ENCODE measurements at places on chromosomes 1 and 21.

- no peak for DNase-seq
Observed at GRCh38 chr1:242178924-242179708, 180.2 kb upstream of the MAP1LC3C start.

GRCh38 chr1:109762039-109762585 lies 1.6 kb downstream of the EPS8L3 start:
- DNase-seq = no peak

- DNase-seq = no peak
Observed at GRCh38 chr1:155801149-155801548, 55.9 kb downstream of the GON4L start.

DNA sequence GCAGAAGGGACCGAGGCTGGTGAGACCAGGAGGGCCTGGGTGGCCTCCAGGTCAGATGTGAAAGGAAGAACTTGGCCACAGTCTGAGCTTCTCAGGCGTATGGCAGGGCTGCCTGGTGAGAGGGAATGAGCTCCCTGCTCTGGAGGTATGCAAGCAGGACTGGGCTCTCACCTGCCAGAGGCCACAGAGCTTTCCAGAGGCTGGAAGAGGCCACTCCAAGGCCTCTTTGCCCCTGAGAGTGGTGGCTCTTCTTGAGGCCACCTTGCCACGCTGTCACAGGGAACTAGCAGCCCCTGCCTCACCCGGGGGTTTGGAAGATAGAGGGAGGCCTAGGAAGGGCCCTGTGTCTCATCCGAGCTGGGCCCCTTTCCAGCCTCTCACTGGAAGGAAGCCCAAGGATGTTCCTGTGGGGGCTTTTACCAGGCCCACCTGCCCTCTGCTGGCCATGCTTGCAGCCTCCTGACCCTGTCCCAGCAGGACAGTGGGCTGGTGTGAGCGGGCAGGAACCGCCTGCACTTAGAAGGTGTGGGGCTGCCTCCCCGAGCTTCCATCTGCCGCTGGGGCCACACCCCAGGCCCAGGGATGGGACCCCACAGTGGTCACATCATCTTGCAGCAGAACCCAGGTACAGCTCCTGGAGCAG lies 10.0 kb downstream of the PCSK9 start:
- no peak for DNase-seq

GRCh38 chr1:221696718-221697461 lies 45.0 kb downstream of the DUSP10 start:
- DNase-seq = no peak

DNA sequence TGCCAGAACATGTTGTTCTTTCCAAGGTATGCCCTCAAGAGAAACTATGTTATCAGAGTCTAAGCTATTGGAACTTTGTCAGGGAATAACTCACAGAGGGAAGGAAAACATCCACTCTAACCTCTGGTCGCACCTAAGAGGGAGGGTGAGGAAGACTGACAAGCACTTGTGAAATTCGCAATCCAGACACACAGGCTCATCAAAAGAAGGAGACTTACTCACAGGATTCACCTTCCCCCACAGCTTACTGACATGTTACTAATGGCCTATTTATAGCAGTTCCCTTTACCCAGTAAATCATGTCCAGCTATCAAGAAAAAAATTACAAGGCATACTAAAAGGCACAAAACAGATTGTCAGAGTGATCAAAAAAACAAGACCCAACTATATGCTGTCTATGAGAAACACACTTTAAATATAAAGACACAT lies 36.9 kb downstream of the WDR64 start:
- DNase-seq = no peak

DNA sequence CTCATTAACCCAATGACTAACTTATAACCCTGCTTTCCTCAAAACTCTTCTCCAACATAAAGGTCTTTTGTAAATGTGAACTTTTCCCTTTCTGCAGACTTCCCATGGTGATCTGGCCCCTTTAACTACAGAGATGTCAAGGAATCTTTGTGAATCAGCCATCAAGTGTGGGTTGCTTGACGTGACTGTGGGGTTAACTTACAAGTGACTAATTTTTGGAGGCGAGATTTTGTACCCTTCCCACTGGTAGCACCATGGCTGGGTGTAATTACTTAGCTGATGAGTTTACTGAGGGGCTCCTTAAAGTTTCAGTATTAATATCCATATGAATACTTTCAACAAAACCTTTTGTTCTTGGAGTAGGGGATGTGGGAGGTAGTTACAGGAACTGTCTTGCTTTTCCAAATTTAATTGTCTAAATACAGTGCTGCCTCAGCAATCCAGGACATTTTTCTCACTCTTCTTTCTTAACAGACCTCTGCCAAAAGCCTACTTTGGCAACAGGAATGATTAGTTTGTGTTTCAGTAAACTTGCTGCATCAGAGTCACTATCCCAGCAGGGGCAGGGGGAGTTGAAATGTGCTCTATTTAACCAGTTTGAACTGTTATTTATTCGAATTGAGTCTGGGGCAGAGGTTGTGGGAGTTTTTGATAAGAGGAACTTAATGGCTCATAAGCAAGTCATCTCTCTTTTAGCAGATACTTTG lies 217.3 kb upstream of the FGGY start:
- no peak for DNase-seq

GRCh38 chr1:226695335-226695900 lies 43.7 kb downstream of the ITPKB start:
- no peak for DNase-seq

- DNase-seq = no peak
Observed at GRCh38 chr1:24164004-24164403, 21.1 kb upstream of the IL22RA1 start.

GRCh38 chr1:20786253-20787028 lies 666 bp downstream of the HP1BP3 start:
- peak; percentile 98 for DNase-seq

GRCh38 chr1:116182019-116182714 lies 71.0 kb downstream of the MAB21L3 start:
- no peak for DNase-seq

GRCh38 chr1:59186656-59187055 lies 110.2 kb upstream of the FGGY start:
- DNase-seq = peak; percentile 31

DNA sequence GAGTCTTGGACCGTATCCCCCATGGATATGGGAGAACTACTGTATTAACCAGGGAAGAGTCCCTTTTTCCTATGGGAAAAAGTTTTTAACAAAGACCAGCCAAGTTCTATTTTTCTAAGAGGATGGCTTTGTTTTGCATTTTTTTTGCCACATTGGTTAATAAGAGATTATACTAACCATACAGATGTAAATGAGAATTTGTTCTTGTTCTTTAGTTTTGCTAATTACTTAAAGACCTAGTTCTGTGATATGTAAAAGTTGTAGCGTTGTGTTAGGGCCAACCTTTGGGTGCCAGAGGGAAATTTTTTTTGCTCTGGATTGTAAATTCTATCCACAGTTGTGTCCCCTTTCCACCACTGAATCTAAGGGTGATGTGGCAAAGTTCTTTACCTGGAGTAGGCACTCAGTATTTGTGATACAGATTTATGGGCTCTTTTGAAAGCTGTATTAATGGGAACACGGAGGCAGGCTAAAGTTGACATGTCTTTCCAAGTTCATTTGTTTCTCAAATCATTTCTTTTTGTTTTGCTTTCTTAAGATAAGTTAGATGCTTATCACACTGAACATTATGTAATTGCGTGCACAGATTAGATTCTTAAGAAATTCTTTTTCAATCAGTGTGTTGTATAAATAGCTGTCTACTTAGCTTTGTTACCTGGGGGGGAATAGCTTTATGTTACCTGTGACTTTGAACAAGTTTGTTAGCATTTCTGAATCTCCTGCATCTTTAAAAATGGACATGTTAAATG lies 2.9 kb downstream of the SOAT1 start:
- DNase-seq = no peak

- DNase-seq = no peak
Observed at GRCh38 chr21:29538115-29538514, 239.4 kb downstream of the BACH1 start.

GRCh38 chr1:91596474-91596873 lies 95.8 kb downstream of the CDC7 start:
- DNase-seq = no peak

GRCh38 chr1:228109962-228110488 lies 926 bp upstream of the MRPL55 start:
- DNase-seq = peak; percentile 76

GRCh38 chr1:246934765-246935164 lies 3.0 kb upstream of the AHCTF1 start:
- DNase-seq = no peak

DNA sequence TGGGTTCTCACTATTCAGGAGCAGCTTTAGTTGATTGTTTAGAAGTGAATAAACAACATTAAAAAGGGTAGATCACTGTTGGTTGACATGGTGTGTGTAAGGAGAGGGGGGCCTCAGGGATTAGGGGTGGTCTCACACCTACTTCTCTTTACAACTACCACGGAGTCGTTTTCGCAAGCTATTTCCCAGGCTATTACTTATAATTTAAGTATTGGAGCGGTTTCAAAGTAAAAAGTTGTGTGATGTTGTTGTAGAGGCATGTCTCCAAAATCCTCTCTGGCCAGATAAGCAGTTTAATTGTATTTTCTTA lies 1.3 kb downstream of the GPSM2 start:
- no peak for DNase-seq

DNA sequence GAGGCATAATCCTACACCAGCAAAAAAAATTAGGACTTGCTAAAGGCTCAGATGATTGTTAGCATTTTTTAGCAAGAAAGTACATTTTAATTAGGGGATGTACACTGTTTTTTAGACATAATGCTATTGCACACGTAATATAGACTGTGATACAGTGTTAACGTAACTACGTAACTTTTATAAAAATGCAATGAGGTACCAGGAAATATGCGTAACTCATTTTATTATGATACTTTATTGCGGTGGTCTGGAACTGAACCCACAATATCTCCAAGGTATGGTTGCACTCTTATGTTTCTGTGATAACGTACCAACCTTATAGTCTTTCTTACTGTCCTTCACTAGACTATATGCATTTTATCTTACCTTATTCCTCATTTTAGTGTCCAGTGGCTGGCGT lies 62.8 kb upstream of the B3GALT2 start:
- no peak for DNase-seq

DNA sequence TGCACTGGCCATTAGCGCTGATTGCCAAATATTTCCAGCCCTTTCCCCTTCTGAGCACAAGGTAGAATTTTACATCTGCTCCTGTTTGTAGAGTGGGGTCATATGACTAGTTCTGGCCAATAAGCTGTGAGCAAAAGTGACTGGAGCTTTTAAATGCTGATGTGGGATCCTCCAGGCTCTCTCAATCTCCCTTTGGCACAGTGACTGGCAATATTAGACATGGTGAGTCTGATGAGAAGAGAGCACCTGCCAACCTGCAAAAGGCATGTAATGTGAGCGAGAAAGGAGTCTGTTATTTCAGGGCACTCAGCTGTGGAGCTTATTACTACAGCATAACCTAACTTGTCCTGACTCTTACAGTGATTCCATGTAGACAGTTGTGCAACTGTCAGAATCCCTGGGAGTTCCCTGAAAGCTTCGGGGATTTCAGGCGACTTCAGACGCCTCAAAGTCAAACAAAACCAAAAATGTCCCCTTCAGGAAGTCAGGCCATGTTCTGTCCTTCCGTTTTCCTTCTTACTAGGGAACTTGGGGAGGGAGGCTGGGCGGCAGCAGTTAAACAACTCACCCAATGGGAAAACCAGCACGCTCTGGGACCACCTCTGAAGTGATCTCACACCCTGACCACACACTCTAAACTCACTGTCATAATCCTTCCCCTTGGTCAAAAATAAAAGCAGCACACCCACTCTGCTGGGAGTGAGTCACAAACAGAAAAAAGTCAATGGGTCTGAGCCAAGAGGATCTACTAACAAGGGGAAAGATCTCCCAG lies 3.6 kb upstream of the RASSF5 start:
- DNase-seq = peak; percentile 93

DNA sequence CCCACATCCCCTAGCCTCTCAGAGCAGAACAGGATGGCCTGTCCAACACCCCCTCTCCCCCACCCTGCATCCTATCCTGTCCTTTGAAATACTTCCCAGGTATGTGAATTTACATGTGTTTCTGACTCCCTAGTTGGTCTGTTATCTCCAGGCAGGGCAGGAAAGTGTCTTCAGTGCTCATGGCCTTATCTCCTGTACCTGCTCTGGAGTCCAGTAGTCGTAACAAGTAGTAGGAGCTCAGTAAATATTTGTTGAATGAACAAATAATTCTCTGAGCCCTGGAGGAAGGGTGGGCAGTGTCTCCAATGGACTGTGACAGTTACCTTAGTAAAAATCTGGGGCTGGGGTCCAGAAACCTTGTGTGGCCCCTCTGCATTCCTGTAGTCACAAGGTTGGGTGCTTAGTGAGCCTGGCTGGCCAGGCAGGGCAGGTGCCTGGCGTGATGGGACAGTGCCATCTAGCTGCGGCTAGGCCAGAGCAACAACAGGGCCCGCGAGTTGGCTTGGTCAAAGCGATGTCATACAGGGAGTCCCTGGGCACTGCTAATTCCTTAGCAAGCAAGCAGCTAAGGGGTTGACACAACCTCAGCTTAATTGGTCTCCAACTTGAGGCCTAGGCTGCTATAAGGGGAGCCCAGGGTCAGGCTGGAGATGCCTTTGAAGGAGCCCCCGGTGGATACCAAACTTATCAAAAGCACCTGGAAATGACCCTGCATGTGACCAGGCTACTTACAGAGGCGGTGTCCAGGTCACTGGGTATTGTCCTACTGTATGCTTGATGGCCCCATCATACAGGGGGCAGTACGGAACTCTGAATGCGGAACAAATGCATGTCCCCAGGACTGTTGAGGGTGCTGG lies 89.0 kb upstream of the PPM1J start:
- peak; percentile 52 for DNase-seq

DNA sequence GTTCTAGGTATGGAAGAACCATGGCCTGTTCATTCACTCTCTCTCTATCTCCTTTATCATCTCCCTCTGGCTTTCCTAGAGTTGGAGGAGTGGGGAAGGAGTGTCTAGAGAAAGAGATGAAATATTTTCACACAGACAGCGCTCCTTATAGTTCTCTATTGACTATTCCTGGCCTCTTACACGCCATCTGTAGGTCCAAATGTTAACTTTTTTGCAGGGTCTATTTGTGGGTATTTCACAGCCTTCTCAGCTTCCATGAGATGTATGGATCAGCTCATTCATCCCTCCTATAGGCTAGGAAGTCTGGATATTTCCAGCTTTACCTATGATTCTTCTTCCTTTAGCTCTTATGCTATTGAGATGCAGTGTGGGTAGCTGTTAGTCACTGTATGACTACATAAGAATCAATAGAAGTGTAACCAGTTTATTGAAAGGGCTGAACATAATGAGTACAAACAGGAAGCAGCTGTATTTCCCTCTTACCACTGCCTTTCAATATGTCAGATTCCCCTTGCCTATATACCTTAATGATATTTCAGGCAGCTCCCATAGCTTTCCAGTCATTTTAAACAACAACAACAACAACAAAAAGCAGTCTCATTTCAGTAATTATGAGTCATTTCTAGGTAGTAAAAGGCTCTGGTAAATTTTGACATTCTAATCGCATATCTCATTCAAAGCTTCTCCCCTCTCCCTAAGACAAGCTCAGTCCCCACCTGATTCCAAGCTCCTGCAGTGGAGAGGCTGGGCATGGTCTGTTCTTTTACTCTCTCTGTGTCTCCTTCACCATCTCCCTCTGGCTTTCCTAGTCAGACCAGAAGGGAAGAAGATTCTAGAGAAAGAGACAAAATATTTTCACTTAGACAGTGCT lies 149.5 kb downstream of the TTLL7 start:
- no peak for DNase-seq
